ENCODE measurements at places on chromosomes 4 and X. TPM values are rescaled to one million over a fixed set of nuclear protein-coding genes. Genes with fewer than 3 reads are reported as not detected.

The SLIT2 gene
- 110 TPM for total RNA-seq

The NPY2R gene
- not detected for total RNA-seq

The BTK gene
- total RNA-seq, result not detected

The SSX2B gene
- total RNA-seq, result not detected

The RIPPLY1 gene
- not detected for total RNA-seq

The XKRX gene
- not detected for total RNA-seq

The CCDC110 gene
- total RNA-seq, result not detected

Data from hair follicle dermal papilla cell (primary cell).